ENCODE measurements at places on chromosomes 7 and 10.

DNA sequence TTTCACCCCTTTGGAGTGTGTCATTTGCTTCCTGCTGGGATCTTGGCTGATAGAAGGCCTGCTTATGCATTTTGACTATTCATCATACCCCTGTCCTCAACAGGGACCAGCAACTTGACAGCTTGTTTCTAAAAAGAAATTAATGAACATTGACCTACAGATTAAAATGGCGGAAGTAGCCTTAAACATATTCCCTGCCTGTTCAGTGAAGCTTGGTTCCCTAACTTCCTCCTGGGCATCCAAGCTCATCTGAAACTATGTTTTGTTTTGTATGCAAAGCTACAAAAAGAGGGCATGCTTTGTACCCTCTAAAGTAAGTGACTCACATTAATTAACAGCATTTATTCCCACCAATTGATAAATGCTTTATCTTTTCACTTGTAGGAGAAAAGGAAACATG lies 26.8 kb upstream of the CDK14 start:
- no peak for DNase-seq

GRCh38 chr10:112986544-112987190 lies 36.6 kb downstream of the TCF7L2 start:
- no peak for DNase-seq

DNA sequence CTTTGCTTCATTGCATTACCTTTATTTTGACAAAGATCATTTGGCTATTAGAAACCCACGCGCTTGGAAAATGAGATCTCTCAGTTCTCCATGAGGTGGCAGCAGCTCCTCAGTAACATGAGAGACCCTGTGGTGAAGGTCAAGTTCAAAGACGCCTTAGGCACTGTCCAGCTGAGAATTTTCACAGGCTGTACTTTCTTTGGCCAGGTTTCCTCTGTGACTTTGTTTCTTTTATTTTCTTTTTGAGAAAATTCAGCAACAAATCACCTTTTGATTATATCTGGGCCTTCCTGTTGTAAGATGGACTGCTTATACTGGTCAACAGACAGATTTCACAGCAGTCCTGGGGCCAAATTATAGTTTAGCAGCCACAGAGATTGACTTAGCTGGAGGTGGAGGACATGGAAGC lies 54.5 kb downstream of the RAB18 start:
- peak; percentile 57 for DNase-seq

- DNase-seq, result no peak
Measured at GRCh38 chr7:27579565-27579964, 83.1 kb downstream of the HIBADH start.

DNA sequence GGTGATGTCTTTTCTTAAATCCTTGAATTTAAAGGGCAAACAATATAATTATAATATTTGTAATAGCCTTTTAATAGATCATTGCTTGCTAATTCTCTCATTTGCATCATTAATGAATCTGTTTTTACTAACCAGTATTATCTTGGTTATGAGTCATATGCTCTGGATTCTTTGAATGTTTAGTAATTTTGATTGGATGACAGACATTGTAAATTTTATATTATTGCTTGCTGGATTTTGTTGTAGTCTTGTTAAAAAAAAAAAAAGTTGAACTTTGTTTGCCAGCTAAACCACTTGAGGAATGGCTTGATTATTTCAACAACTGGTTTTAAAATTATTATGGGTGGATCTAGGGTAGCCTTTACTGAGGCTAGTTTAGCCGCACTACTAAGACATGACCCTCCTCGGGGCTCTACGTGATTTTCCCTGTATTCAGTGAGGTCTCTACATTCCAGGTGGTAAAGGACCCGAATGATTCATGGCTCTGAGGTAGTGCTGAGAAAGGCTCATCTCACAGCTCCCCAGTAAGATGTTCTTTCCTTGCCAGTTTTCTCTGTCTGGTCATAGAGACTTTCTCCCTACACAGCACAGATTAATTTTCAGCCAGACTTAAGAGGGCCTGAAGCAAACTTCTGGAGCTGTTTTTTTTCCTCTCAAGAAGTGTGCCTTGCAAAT lies 8.5 kb downstream of the C10orf90 start:
- no peak for DNase-seq

- DNase-seq, result no peak
Measured at GRCh38 chr10:15461353-15462108, 90.4 kb upstream of the FAM171A1 start.

DNA sequence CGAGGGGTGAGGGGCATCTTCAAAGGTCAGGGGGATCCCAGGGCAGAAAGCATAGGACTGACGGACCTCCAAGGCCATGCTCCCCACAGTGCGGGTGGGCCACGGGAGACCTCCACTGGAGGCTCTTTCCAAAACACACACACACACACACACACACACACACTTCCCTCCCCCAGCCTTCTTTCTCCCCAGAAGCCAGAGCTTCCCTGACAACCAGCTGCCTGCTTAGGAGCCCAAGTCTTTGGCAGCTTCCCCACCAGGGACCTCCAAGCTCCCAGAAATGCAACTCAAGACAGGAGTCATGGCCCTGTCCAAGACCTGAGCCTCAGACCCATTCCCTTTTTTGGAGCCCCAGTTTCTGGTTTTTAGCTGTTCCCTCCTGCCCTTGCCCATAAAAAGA lies 710 bp upstream of the C10orf105 start:
- no peak for DNase-seq

GRCh38 chr10:120039826-120040225 lies 147.3 kb downstream of the SEC23IP start:
- DNase-seq, result no peak

- DNase-seq, result no peak
Measured at GRCh38 chr7:104208421-104208780, 588 bp upstream of the ORC5 start.

- DNase-seq, result peak; percentile 67
Measured at GRCh38 chr7:142854372-142855113, at the start of gene EPHB6. EPHB6 (plus strand) TSS chr7:142855076; CDS start chr7:142863228, 8,152 bp downstream.

- DNase-seq, result no peak
Measured at GRCh38 chr10:42981358-42982236, 95.3 kb upstream of the RET start.

DNA sequence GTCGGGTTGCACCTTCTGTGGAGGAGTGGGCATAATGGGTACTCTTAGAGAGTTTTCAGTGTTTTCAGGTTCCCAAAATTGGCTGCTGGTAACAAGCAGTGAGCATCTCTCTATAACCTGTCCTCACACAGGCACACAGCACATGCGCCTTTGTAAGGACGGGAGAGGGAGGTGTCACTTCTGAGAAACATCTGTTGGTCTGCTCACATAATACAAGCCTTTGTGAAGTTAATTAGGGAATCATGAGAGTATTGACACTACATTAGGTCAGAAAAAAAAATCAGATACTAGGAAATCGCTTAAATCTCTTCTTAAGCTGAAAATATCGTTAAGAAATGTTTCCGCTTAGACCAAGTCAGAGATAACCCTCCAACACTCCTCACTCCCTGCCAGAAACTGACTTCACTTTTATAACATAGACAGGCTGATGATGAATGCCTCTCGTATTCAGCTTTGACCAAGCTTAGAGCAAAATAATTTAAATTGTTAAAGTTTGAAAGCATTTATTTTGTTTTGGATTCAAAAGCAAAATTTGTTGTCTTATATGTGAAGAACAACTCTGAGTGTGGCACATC lies 769.7 kb downstream of the TNS3 start:
- no peak for DNase-seq

DNA sequence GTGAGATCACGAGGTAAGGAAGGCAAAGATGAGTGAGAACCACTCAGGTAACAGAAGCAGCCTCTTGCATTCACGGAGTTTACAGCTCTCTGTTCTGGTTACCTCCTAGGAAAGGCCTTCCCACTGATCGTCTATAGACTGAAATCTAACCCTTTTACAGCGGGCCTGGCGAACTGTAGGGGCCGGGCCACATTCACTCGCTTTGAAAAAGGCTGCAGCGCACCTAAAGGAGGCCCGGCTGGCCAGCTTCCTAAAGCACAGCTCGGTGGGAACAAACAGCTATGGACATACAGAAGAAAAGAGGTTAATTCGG lies 565 bp downstream of the ATP5MK start:
- peak; percentile 4 for DNase-seq

DNA sequence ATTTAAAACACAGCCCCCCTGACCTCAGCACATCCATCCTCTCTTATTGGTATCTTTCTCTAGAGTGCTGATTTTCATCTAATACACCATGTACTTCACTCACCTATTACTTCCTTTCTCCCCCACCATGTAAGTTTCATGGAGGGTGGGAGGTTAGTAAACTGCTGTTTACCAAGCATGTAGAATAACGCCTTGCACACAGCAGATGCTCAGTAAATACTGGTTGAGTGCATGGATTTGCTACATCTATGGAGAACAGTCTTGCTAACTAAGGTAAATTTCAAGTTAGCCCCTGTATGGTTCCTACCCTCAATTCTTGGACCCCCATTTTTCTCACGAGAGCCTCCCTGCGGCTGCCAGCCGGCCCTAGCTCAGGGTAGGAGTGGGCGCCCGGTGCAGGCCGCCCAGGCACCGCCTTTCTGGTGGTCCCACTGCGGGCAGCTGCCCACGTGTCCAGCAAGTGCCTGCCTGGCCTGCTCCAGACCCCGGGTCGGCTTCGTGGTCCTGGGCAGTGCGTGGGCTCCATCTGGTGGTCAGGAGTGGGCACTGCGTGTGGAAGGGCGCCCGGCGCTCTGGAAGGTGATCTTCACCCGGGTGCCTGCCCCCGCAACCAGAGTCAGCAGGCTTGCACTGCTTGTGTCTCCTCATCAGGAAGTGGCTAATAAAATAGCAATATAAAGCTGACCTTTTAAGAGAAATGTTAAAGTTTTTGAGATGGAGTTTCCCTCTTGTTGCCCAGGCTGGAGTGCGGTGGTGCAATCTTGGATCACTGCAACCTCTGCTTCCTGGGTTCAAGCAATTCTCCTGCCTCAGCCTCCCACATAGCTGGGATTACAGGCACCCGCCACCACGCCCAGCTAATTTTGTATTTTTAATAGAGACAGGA lies 63.4 kb upstream of the DNAJB6 start:
- DNase-seq, result peak; percentile 68

DNA sequence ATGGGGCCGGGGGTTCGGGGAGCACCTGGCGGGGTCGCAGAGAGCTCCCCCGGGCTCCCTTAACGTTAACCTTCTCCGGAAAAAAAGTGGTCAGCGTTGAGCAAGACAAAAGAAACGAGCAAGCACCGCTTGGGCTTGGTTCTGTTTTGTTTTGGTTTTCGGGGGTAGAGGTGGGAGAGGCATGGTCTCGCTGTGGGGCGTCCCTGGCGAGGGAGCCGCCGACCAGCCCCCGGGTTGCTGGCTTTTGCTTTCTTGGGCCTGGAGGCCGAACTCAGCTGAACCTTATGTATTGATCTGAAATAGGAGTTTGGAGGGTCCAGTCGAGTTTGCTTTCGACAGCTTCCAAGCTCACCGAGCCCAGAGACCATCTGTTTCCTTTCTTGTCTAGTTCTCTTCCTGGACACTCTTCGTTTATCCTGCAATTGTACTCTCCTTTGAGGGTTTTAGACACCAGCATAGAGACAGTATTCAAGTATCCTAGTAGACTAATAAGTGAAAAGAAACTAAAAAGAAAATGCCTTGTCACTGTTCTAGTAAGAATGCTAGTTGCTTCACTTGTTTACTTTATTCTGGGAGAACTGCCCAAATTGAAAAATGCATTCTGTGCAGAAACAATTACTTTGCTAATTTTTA lies 980 bp downstream of the FHIP2A start:
- DNase-seq, result peak; percentile 38

DNA sequence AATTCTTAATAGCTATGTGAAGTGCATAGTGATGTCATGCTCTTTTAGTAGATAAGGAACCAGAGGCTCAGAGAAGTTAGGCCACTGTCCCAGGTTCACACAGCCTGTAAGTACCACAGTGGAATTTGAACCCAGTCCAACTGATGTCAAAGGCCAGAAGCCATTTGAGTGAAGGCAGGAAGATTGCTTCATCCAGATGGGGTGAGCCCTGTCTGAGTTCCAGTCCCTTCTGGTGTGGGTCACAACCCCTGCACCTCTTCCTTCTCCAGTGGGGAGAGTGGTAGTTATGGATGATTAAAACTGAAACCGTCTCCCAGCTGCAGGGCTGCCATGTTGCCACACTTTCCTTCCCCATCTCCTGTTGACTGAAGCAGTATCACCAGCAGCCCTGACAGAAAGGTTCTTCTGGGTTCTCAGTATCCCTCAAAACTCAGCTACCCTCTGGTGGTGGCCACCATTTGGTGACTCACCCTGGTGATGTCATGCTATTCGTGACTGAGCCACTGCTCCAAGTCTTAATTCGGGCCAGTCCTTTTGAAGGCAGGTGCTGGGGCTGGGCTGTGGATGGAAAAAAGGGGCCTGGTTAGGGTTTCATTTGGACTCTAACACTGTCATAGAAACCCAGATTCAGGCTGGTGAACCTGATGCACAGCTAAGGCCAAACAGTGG lies 1.5 kb upstream of the C10orf95 start:
- DNase-seq, result peak; percentile 39

GRCh38 chr10:69837261-69837660 lies 35.6 kb downstream of the COL13A1 start:
- DNase-seq, result no peak

GRCh38 chr7:1934017-1934416 lies 263.9 kb downstream of the ELFN1 start:
- no peak for DNase-seq

GRCh38 chr7:107744345-107744750 lies 406 bp downstream of the CBLL1 start:
- no peak for DNase-seq

GRCh38 chr10:12862459-12862858 lies 139.1 kb downstream of the CCDC3 start:
- no peak for DNase-seq

DNA sequence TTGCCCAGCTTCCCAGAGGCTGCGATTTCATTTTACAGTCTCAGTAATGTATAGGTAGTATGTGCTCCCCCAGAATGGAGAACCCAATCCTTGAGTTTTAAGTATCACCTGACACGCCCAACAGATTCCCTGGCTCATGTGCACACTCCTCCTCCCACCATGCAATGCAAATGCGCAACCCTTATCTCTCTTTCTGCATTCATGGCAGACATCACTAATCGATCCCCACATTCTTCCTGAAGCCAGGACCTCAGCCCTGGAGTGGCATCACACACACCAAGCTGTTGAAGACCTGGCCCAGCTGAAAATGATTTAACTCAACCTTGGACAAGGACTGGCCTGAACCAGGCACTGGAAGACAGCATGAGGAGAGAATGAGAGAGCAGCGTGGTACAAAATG lies 68.4 kb downstream of the ZRANB1 start:
- DNase-seq, result no peak

- peak; percentile 84 for DNase-seq
Measured at GRCh38 chr7:100049441-100050291, at the start of gene ZSCAN21. ZSCAN21 (plus strand) TSS chr7:100049774; CDS start chr7:100057007, 7,233 bp downstream.

GRCh38 chr10:12490963-12491362 lies 141.6 kb downstream of the CAMK1D start:
- DNase-seq, result no peak

DNA sequence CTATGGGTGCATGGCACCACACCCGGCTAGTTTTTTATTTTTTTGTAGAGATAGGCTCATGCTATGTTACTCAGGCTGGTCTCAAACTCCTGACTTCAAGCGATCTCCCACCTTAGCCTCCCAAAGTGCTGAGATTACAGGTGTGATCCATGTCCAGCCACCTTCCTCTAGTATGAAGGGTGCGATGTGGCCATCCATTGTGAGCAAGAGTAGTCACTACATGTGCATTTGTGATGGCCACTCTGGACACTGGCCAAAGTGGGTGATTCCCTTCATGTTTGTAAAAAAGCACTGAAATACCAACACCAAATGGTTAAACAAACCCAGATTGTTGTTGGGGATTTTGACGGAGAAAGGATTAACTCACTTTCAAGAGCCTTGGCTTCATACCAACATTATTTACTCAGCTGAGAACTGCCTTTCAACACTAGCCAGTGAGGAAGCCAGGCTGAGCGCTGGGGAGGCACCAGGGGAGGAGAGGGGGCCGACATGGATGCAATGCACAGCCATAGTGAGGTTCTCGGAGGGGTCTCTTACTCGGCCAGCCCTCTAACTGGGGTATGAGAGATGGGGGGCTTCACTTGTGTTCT lies 198.1 kb upstream of the LYZL2 start:
- no peak for DNase-seq

Data from CD4-positive, alpha-beta T cell treated with Interleukin-10 for 1 hour (primary cell).